ENCODE measurements at places on chromosomes 16 and 17. TPM values are rescaled to one million over a fixed set of nuclear protein-coding genes. Genes with fewer than 3 reads are reported as not detected.

CACNG1 gene
- total RNA-seq: not detected

CDC27 gene
- total RNA-seq: 152 TPM

HOXB8 gene
- total RNA-seq: not detected

TUBB3 gene
- total RNA-seq: 157 TPM

CCL17 gene
- not detected for total RNA-seq

All from endothelial cell of coronary artery (primary cell).